Epithelial cell of esophagus (primary cell): ENCODE measurements at places on chromosomes 2 and 18.

DNA sequence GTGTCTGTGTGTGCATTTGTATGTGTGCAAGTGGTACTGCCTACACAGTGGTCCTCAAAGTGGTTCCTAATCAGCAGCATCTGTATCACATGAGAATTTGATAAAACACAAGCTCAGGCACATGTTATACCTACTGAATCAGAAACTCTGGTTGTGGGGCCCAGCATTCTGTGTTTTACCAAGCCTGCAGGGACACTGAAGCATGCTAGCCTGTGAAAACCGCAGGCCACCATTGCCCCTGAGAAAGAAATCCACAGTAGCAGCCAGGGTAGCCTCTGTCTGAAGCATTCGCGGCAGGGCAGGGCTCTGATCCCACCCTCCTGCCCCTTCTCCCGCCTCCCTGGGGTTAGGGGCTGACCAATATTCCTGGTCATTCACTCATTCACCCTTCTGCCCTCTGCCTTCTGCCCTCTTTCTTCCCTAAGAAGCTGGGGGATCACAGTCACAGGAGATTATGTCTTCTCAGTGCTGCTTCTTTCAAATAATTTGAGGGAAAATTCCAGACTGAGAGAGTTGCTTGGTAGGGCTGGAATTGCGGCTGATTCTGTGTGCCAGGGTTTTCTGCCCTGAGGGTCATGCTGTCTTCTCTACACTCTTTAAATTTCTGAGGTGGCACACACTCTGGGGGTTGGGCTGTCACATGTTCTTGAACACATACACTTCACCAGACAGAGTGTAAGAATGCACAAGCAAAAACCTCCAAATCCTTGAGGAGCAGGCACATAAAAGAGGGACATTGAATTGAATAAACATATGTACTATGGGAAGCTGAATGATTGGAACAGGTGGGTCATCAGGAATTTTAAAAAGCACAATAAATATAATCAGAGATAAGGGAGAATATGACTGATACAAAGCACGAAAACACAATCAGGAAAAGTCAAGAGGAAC lies 126.6 kb upstream of the SEC11C start:
- DNase-seq: peak; percentile 18

DNA sequence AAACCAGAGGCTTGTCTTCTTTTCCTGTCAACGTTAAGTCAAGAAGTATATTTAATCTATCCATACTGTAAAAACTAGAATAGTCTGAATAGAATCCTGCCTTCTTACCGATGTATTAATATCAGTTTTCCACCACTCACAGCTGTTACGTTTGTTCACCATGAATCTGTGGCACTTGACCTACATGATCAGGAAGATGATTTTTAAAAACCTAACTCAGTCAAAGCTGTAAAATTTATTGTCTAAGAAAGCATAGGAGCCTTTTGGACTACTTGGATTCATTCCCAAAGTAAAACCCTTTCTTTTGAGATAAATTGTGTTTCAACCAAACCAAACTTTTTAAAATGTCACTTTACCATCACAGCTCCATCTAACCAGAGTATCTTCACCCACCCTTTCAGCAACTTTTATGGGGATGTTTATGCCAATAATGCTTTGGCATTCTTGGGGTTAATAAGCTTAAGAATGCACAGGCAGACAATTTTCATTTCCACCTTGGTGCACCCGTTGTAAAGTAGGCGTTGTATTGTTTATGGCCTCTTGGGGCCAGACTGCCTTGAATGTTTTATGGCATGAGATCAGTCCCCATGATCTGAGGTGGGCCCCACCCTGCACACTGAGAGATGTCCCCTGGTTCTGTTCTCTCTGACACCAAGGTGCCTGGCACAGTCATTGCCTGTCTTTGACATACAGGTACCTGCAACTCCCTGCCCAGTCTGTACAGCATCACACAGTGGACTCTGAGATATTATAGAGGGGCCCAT lies 176.2 kb upstream of the EPAS1 start:
- DNase-seq: no peak

GRCh38 chr2:150480241-150480640 lies 7.2 kb downstream of the RND3 start:
- DNase-seq: peak; percentile 81

DNA sequence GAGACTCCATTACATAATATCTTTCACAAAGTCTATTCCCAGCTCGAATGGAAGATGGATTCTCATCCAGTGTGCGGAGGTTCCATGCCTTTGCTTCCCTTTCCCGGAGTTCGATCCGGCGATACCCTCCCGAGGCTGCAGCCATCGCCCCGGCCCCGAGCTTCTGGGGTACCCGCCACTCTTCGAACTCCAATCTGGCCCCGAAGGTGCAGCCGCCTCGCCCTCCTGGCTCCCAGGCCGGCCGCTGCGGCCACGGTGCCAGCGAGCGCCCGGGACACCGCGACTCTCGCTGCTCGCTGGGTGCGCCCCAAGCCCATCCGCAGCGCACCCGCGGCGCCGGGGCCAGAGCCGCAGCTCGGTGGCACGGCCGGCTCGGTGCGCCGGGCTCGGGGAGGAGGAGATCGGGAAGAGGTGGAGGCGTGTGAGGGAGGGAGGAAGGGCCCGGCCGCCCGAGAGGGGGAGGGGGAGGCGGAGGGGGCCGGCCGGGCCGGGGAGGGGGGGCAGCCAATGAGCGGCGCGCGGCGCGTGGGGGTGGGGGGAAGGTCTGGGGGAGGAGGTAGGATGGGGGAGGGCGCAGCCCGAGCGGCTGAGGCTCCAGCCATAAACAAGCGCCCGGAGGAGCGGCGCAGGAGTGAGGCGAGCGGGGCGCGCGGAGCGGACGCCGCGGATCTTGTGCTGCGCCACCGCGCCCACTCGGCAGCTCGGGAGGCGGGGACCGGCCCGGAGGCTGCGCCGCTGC lies at the start of gene CRIM1:
TSS of gene CRIM1 (plus strand) at position 628 of the 739 bp plus-strand sequence. CDS start 515 bp downstream, outside the sequence.
- peak; percentile 93 for DNase-seq

DNA sequence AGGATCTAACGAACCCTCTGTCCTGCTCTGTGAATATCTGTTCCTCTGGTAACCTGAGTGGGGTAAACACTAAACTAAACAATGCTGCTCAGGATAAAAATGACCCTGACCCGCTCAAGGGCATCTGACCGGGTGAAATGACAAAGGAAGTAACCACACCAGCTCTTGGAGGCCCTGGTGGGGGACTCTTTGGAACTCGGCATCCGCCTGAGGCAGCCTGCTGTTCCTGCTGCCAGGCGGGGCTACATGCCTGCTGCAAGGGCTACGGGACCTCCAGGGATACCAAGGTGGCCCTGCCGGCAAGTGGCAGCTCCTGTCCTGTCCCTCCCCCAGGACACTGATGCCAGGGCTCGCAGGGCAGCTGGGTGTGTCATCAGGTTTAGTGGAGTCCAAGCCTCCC lies 273.3 kb downstream of the HDAC4 start:
- DNase-seq: no peak

DNA sequence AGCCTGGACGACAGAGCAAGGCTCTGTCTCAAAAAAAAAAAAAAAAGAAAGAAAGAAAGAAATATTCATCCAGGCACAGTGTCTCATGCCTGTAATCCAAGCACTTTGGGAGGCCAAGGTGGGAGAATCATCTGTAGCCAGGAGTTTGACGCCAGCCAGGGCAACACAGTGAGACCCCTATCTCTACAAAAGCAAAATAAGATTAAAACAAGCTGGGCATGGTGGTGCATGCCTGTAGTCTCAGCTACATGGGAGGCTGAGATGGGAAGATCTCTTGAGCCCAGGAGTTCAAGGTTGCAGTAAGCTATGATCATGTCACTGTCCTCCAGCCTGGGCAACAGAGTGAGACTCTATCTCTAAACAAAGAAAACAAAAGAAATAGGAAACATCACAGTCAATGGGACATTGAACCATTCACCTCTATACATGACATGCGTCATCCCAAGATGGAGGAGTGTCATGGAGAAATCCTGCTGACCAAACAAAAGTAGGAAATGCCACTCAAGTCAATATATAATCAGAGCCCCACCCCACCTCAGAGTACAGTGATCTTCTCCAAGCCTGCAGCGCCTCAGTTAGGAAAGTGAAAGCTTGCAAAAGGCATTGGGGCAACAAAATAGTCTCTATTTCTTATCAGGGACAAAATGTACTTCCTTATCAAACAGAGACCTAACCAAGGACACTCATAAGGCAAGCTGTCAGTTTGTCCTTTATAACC lies 9.8 kb downstream of the FEV start:
- DNase-seq: no peak

- DNase-seq: peak; percentile 99
These were observed 209.4 kb upstream of the TRIB2 start for GRCh38 chr2:12507295-12507694.

DNA sequence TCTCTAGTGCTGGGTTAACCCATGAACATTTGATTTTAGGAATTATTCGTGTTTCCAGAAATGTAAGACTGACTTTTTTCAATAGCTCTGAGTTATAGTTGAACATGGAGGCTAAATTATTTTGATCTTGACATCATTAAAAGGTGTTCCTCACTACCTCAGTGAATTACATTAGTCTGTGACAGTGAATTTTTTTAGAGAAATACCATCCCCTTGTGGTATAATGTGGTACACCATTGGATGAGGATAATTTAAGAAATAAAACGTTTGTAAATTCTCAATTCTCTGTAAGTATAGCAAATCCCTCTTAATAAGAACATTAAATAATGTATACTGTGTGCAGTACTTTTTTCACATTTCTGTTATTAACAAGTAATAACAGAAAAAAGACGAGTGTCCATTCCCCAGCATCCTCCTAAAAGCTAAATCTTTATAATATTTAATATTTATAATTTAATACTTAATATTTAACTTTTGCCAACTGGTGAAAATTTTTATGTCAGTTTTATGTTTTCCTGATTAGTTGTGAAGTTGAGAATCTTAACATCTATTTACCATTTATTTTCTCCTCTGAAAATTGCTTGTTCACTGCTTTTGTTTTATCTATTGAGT lies 70.3 kb upstream of the CWC22 start:
- peak; percentile 36 for DNase-seq

DNA sequence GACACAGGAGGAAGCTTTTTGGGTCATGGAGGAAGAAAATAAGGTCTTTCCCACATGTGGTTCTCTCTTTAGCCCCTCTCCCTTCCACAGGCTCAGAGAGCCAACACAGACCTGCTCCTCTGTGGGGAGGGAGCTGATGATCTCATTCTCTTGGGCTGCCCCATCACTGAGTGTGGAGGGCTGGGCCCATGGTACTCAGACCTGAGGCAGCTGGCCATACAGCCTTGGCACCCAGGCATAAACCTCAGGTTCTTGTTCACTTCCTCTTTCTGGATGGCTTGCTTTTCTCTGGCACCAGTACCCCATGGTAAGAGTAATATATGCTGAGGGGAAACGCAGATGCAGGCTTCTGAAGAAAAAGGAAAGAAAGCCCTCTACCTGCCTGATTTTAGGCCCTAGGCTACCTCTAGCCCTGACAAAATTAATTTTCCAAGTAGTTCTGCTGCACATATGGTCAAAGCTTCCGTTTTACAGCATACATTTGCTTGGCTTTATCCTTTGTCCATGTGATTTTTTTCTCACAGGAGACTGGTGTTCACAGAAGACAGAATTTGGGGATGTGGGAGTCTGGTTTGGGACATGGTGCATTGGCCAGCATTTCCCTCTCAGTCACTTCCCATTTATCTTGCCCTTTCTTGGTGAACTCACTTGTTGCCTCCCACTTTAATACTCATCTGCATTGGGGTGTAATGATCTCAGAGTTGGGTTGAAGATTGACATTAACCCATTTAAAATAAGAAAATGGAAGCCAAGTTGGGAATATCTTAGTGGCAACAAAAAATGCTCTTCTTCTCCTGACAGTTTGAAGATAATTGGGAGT lies 11.1 kb downstream of the DHRS9 start:
- peak; percentile 54 for DNase-seq

DNA sequence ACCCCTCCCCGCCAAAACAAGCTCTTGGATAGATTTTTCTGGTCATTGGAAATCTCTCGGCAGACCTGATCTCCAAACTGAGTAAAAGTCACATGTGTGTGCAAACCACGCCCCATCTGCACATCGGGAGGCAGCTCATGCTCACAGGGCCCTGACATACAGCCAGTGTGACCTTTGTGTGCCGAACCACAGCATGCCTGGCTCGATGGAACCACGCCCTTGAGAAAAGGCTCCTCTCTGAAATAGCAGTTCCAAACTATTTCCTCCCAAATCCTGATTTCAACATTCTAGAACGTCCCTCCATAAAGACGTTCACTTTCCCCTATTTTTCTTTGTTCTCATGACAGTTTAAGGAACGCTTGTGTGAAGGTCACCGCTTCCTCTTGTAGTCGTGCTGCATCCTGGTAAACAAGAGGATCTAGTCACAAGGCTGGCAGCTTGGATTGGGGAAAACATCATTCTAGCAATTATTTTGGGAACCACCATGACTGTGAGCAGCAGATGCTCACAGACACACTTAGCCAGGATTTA lies 59.3 kb upstream of the MAP4K4 start:
- no peak for DNase-seq

GRCh38 chr2:105382177-105382576 lies 16.7 kb downstream of the FHL2 start:
- no peak for DNase-seq

DNA sequence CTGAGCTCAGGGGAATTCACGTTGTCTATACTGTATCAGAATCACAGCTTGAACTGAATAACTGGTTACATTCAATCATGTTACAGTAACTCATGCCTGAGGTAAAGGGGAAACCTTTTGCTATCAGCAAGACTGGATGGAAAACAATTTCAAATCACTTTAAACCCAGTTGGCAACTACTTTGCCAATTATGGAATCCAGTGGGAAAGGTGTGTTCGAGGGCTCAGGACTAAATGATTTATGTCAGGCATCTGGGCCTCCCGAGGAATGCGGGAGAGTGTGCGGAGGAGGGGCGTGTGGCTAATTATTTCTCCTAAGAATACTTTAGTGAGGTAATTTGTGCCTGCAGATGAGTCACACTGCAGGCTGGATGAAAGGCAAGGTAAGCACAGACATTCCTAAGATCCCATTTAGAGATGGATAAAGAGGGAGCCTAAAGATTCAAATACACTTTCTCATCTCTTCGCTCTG lies 100.1 kb downstream of the HRH4 start:
- peak; percentile 75 for DNase-seq

DNA sequence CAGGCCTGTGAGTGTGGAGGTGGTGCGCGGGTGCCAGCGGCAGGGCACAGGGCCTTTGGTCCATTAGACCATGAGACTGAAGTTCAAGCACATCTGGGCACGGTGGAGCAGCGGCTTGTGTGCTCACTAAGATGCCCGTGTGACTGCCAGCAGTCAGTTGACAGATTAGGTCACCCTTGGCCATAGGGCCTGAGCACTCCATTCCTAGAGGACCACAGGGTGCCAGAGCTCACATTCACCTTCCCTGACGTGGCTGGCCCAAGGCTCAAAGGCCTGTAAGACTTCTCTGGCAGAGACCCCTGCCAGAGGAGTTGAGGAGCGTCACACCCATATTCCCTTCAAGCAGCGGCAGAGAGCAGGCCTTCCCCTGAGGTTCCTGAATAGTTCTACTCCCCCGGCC lies 650 bp downstream of the LHCGR start:
- DNase-seq: no peak

DNA sequence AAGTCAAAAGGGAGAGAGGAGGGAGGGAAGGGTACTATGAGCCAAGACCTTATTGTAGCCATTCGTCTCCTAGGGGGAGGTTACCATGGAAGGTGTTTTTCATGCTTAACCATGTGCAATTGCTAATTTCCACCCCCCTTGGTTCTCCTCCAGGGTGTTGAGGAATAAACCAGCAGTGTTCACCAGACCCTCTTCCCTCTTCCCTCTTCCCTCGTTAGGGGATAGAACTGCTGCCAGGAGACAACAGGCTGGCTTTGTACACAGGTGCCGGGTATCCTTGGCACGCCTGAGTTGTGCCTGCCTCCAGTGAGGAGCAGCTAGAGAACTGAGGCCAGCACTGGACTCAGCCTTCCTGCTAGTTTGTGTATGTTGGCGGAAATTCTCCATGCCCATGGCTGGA lies 41.1 kb upstream of the ARL5A start:
- DNase-seq: no peak

- peak; percentile 18 for DNase-seq
These were observed 177.6 kb downstream of the ZNF407 start for GRCh38 chr18:74775239-74775638.

GRCh38 chr18:11859903-11860407 lies 8.7 kb downstream of the CHMP1B start:
- peak; percentile 97 for DNase-seq
